Smooth muscle cell of bladder (primary cell): ENCODE measurements at places on chromosomes 6 and 20. TPM values are rescaled to one million over a fixed set of nuclear protein-coding genes. Genes with fewer than 3 reads are reported as not detected.

Gene KIF6
- total RNA-seq, result under 0.01 and 0.46 TPM in 2 replicates

Gene UBE2J1
- 26.3 and 30.0 TPM in 2 replicates for total RNA-seq

Gene HTR1B
- total RNA-seq, result under 0.01 TPM in 1 of 2 replicates, not detected in the other

Gene OPRM1
- not detected in 2 replicates for total RNA-seq

Gene IL17F
- not detected in 2 replicates for total RNA-seq

Gene RHAG
- total RNA-seq, result not detected in 2 replicates

Gene PDE7B
- total RNA-seq, result 58.1 and 73.0 TPM in 2 replicates

Gene CALHM6
- total RNA-seq, result 1.6 and 2.3 TPM in 2 replicates

Gene KPNA5
- total RNA-seq, result 6.1 and 7.2 TPM in 2 replicates

Gene LGSN
- under 0.01 TPM in 2 replicates for total RNA-seq

Gene HLA-E
- 206 and 225 TPM in 2 replicates for total RNA-seq

Gene LYRM2
- 16.2 and 18.5 TPM in 2 replicates for total RNA-seq

Gene MMP24
- total RNA-seq, result 0.14 and 0.37 TPM in 2 replicates

Gene SALL4
- total RNA-seq, result 0.28 and 0.43 TPM in 2 replicates

Gene RIPPLY2
- 0.28 TPM in 1 of 2 replicates, not detected in the other for total RNA-seq

Gene TGM3
- 0.18 TPM in 1 of 2 replicates, not detected in the other for total RNA-seq

Gene FABP7
- total RNA-seq, result 0.46 and 0.71 TPM in 2 replicates
